ENCODE measurements at places on chromosomes 1 and 21.

- DNase-seq: peak; percentile 33
Measured at GRCh38 chr1:1841575-1841995, 49.3 kb downstream of the GNB1 start.

GRCh38 chr1:8646189-8646588 is 171.3 kb downstream of the RERE start:
- DNase-seq: no peak

DNA sequence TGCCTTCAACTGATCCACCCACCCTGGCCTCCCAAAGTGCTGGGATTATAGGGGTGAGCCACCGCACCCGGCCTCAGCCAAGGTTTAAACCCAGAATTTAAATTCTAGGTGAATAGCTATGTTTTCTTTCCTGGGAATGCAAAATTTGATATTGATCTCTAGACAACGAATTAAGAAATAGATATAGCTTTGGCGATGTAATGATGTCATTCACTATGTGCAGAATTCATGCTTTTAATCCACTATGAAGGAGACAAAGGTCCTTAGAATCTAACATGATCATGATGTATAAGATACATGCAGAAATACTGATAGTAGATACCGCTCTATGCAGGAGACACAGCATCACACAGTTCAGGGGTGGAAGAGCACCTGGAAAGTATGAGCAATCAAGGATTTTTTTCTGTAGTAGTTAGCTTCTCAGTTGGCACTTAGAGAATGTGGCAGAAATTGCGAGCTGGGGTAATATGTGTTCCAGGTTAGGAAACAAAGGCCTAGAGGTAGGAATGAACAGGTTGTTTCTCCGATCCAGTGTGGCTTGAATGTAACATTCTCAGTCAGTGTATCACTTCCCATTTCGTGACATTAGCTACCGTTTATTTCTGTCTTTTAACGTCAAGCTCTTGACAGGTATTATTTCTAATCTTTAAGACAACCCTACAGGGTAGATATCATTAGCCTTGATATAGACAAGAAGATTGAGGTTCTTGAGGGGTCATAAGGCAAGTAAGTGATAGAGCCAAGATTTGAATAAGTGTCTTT is 3.0 kb upstream of the CEP350 start:
- DNase-seq: no peak

DNA sequence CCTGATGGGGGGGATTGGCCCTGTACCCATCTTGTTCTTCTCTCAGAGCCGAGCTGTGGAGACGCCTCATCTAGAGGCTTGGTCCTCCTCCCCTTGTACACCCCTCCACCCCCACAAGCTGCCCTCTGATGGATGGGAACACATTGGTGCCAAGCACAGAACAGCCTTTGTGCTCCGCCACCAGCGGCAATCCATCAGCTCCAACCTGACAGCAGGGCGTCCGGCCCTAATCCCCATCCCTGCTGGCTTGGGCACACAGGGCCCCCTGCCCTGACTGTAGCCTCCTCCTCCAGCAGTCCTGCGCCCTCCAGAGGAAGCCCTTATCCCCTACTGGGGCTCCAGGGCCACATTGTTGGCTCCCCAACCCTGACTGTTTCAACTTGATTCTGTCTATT is 3.8 kb upstream of the MYOG start:
- DNase-seq: no peak

DNA sequence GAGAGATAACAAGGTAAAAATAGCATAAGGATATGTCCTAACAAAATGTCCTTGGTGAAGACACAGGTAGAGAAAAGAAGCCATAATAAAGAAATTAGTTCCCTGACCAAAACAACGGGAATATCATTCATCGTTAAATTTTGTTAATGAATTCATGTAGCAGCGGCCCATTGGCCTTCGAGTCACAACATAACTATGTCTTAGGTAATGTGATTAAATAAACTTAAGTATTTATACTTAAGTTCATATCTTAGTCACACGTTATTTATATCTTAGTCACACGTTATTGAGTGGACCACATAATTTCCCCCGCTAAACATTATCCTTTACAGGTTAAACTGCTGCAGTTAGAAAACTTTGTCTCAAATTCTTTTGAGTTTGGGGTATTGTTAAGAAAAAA is 1.2 kb downstream of the NEXN start:
- peak; percentile 66 for DNase-seq

- DNase-seq: no peak
Measured at GRCh38 chr1:2962541-2962940, 58.7 kb upstream of the ACTRT2 start.

DNA sequence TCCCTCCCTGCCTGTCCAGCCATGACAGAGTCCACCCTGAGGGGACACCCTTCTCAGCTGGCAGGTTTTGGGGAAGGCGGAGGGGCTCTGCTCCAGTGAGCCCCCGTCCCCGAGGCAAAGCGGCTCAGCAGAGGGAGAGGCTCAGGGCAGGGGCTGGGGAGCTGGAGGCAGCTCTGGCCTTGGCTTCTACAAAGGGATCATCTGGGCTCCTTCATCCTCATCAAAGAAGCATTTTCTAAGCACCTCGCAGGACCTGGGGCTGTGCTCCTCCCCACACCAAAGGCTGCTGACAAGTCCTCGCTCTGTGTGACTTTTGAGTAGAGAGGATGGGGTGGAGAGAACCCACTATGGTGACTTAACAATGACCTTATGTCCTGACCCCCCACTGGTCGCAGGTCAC is 21.0 kb upstream of the CLSTN1 start:
- DNase-seq: no peak

DNA sequence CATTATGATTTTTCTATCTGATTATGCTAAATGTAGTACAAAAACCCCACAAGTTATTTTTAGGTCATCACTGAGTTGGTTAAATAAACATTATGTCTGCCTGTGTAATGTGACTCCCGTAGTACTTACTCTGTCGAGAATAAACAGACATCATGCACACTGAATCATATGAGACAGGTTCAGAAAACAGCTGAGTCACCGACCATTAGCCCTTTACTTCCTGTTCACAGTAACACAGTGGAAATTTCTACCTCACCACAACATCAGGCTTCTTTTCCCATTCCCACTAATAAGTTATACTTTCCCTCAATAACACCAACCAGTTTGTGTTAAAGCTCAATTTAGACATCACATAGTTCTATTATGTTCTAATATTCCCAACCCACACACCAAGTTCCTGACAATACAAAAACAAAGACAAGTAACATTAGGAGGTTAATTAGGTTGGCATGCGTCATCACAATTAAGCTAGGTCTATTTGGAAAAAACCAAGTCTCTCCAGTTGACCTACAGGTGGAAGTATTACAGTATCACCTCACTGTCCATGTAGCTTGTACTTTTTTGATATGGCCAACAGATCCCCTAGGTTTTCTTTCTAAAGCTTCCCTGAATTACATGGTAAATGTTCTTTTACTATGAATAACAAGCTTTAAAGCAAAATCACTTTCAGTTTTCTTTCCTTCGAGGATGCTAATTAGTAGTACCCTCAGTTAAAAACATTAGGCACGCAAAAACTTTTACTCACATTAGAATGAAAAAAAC is 154.2 kb downstream of the EIF4G3 start:
- DNase-seq: peak; percentile 87

DNA sequence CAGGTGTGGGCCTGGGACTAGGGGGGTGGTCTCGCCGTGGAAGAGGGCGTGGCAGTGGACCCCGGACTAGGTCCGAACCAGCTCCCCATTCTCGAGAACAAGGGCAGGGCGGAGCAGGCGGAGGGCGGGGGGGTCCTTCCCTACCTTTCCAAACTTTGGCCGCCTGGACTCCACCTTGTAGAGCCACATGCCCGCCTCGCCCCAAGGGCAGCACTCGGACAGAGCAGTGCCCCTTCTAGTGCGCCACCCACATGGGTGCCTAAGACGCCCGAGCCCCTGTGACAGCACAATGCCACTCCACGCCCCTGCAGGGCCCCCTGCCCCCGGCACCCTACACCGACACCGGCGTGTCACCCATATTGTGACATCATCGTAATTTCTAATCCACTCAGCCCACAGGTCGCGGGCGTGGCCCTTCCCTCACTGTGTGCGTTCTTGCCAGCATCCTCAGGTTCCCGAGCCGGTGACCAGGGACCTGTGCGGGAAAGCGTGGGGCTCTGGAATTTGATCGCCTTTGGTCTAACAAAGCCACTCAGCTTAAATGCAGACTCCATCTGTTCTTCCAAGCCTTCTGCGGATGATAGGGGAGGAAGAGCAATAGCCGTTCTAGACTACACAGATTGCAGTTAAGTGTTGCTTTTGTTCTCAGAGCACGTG is 553 bp upstream of the STMN1 start:
- DNase-seq: no peak

DNA sequence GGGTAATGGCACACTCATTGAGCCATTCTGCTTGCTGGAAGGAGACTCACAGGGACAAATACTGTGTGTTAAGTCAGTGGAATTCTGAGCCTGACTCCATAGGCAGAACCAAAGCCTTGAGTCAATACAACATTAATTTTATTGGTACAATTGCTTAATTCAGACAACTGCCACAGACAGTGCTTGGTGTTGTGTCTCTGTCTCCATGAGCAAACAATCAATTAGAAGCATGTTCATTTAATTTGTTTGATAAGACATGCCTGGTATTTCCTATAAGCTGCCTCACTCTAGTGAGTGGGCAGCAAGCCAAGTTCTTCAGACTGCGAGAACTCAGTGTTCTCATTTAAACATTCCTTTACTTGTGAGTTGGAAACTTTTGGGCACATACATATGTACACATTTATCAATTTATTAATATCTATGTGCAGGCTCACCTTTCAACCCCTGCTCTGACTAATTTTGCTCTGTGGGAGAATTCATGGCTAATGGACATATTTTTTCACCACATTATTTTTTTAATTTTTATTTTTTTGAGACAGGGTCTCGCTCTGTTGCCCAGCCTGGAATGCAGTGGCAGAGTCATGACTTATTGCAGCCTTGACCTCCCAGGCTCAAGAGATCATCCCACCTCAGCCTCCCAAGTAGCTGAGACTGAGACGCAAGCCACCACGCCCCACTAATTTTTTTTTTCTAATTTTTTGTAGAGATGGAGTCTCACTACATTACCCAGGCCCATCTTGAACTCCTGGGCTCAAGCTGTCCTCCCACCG is 4.5 kb upstream of the SRSF10 start:
- DNase-seq: peak; percentile 20

DNA sequence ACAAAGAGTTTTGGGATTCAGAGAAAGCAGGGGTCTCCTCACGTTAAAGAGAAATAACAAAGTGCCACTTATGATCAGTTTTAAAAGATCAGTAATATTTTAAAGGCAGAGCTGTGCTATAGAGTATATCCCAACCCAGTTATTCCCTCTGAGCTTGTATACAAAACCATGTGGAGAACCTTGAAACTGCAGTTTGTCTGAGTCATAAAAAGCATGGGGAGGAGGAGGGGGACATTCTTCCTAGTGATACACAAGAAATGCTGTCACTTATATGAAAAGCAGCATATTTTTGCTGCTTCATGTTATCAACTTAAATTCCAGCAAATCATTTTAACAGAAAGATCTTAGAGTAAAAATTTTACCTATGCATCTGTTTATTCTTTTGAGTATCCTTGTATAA is 244.5 kb downstream of the GPR52 start:
- DNase-seq: peak; percentile 37

GRCh38 chr1:183069562-183070216 is 46.5 kb downstream of the LAMC1 start:
- no peak for DNase-seq

GRCh38 chr1:26692793-26693490 is 2.9 kb upstream of the ARID1A start:
- DNase-seq: peak; percentile 91

GRCh38 chr1:161192476-161193465 is 6.1 kb downstream of the ADAMTS4 start:
- DNase-seq: peak; percentile 84

DNA sequence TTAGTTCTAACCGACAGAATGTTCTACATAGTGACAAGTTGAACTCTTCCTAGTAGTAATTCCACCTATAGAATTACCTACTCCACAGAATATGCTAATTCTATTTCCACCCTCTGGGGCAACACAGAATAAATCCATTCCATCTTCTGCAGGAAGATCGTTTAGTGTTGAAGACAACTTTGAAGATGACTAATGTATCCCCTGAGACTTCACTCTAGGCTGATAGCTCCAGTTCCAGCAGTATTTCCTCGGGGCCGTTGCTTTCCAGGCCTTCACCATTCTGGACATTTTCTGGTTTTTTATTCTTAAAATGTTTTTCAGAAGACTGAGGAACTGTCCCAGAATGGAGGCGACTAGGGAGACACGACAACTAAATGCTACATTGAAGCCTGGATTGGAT is 61.0 kb upstream of the CSF1 start:
- no peak for DNase-seq

DNA sequence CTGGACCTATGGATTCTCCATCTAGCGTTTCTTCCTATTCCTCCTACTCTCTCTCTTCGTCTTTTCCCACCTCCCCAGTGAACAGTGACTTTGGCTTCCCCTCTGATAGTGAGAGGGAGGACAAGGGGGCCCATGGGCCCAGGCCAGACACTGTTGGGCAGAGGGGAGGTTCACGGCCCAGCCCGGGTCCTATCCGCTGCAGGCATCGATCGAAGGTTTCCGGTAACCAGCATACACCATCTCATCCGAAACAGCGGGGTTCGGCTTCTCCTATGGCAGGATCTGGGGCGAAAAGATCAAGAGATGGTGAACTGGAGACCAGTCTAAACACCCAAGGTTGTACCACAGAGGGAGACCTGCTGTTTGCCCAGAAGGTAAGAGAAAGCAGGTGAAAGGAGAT is 906 bp downstream of the CIART start:
- DNase-seq: no peak

- no peak for DNase-seq
Measured at GRCh38 chr1:186628910-186629309, 51.3 kb downstream of the PTGS2 start.

- DNase-seq: no peak
Measured at GRCh38 chr1:37152491-37152890, 118.2 kb upstream of the GRIK3 start.

DNA sequence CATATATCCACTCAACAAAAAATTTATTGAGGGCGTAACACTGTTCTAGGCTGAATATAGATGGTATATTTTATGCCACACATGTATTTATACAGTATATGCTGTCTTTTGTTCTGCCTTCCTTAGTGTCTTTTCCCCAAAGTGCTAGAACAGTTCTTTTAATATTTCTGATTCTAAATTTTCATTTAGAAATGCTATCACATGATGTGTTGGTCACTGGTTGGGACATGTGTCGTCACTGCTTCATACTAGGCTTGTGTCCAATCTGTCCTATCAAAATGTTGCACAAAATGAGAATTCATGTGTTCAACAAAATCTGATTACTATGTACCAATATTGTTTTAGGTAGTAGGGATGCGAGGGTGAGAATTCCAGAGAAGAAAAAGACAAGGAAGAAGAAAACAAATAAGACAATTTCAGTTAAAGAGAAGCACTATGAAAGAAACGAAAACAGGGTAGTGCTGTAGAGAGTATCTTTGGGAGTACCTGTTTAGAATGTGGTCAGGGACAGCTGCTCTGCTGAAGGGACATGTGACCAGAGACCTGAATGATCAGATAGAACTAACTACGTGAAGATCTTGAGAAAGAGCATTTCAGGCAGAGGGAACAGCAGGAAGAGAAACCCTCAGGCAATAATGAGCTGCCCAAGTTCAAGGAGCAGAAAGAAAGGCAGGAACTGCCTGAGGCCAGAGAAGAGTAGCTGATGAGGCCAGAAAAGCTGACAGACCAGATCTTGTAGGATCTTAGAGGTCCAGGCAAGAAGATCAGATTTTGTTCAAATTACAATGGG is 1.3 kb downstream of the KMO start:
- no peak for DNase-seq

GRCh38 chr1:84969489-84970250 is 27.2 kb downstream of the MCOLN2 start:
- no peak for DNase-seq

GRCh38 chr1:188027613-188028012 is 1198.9 kb downstream of the PLA2G4A start:
- DNase-seq: no peak

- DNase-seq: peak; percentile 99
Measured at GRCh38 chr1:9128520-9129265, at the start of gene GPR157. TSS of gene GPR157 (minus strand) at chr1:9129102. CDS start at chr1:9129027, 75 bp downstream.
